ENCODE measurements at places on chromosomes 11 and 22. TPM values are rescaled to one million over a fixed set of nuclear protein-coding genes. Genes with fewer than 3 reads are reported as not detected.

The CDCA5 gene
- total RNA-seq: 1.4 TPM

DNA sequence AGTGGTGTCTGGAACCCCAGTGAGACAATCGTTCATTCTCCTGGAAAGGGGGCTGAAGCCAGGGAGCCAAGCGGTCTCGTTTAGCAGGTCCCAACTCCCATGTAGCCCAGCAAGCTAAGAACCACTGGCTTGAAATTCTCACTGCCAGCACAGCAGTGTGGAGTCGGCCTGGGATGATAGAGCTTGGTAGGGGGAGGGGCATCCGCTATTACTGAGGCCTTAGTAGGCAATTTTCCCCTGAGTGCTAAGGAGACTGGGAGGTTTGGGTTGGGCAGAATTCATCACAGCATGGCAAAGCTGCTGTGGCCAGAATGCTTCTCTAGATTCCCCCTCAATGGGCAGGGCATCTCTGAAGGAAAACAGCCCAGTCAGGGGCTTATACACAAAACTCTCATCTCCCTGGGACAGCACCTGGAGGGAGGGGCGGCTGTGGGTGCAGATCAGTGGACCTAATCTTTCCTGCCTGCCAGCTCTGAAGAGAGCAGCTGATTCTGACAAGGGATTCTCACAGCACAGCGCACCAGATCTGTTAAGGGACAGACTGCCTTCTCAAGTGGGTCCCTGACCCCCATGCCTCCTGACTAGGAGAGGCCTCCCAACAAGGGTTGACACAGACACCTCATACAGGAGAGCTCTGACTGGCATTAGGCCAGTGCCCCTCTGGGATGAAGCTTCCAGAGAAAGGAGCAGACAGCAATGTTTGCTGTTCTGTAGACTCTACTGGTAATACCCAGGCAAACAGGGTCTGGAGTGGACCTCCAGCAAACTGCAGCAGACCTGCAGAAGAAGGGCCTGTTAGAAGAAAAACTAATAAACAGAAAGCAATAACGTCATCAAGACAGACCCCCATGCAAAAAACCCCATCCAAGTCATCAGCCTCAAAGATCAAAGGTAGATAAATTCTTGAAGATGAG is 14.8 kb downstream of the OR52M1 start:
- DNase-seq: no peak

DNA sequence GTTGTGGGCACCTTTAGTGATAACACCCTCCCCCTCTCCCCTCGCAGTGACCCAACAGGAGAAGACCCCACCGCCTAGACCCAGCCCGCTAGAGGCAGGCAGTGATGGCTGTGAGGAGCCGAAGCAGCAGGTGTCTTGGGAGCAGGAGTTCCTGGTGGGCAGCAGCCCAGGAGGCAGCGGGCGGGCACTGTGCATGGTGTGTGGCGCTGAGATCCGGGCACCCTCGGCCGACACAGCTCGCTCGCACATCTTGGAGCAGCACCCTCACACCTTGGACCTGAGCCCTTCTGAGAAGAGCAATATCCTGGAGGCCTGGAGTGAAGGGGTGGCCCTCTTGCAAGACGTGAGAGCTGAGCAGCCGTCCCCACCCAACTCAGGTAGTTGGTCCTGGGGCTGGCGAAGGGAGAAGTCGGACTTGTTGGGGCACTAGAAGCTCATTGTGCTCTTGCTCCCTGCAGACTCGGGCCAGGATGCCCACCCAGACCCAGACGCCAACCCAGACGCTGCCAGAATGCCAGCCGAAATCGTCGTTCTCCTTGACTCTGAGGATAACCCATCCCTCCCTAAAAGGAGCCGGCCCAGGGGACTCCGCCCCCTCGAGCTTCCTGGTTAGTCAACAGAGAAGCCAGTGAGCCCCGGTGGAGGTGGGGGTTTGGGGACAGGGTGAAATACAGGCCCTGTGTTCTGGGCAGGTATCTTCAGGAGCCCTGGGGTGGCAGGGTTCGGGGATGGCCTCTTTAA is 4.7 kb downstream of the SPINDOC start:
- DNase-seq: no peak

The OR2D2 gene
- not detected for total RNA-seq

- DNase-seq: no peak
Observed at GRCh38 chr11:41978945-41979344, 519.5 kb upstream of the LRRC4C start.

- no peak for DNase-seq
Observed at GRCh38 chr11:61482513-61482912, 26.0 kb upstream of the LRRC10B start.

The MYO18B gene
- total RNA-seq: 220 TPM

DNA sequence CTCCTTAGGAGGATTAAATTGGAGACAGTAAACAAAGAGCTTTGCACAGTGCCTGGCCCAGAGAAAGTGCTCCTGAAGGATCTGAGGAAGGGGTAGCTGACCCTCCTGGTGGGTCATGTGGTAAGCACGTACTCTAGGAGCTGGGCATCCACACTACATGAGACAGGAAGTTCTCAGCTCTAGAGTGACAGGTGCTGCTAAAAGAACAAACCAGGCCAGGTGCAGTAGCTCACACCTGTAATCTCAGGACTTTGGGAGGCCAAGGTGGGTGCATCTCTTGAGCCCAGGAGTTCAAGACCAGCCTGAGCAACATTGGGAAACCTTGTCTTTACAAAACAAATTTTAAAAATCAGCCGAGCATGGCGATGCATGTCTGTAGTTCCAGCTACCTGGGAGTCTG is 13.1 kb downstream of the SLC43A1 start:
- no peak for DNase-seq

- DNase-seq: no peak
Observed at GRCh38 chr11:70113801-70114200, 35.7 kb downstream of the ANO1 start.

GRCh38 chr11:127709960-127710359 is 709.4 kb upstream of the KIRREL3 start:
- DNase-seq: no peak

The MMP20 gene
- total RNA-seq: not detected

The OR51T1 gene
- total RNA-seq: not detected

Measured in heart right ventricle (tissue), 16 donors.